Naive thymus-derived CD8-positive, alpha-beta T cell (primary cell): ENCODE measurements at places on chromosomes 1 and 21. TPM values are rescaled to one million over a fixed set of nuclear protein-coding genes. Genes with fewer than 3 reads are reported as not detected.

The FCAMR gene
- not detected for total RNA-seq

The OPTC gene
- total RNA-seq: not detected

The GSTM2 gene
- 70.7 TPM for total RNA-seq

The RNU5D-1 gene
- total RNA-seq: not detected

The LCE2C gene
- total RNA-seq: not detected

The RUSC1 gene
- total RNA-seq: 16.1 TPM

The MIXL1 gene
- total RNA-seq: not detected
